ENCODE measurements at places on chromosomes 1 and 21.
A peak's percentile ranks its signal among the peaks of the same experiment; 100 is the strongest.

GRCh38 chr21:38777531-38777930 lies 28.2 kb upstream of the ETS2 start:
- DNase-seq, result no peak

DNA sequence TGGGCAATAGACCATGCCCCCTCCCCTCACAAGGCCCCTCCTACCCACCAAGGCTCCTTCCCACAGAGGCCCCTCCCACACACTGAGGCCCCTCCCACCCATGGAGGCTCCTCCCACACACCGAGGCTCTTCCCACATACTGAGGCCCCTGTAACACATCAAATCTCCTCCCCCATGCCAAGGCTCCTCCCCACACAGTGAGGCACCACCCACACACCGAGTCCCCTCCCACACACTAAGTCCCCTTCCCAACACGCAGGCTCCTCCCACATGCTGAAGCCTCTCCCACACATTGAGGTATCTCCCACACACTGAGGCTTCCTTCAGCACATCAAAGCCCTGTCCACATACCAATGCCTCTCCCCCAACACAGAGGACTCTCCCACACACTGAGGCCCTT lies 391.8 kb downstream of the CAMTA1 start:
- DNase-seq, result no peak

DNA sequence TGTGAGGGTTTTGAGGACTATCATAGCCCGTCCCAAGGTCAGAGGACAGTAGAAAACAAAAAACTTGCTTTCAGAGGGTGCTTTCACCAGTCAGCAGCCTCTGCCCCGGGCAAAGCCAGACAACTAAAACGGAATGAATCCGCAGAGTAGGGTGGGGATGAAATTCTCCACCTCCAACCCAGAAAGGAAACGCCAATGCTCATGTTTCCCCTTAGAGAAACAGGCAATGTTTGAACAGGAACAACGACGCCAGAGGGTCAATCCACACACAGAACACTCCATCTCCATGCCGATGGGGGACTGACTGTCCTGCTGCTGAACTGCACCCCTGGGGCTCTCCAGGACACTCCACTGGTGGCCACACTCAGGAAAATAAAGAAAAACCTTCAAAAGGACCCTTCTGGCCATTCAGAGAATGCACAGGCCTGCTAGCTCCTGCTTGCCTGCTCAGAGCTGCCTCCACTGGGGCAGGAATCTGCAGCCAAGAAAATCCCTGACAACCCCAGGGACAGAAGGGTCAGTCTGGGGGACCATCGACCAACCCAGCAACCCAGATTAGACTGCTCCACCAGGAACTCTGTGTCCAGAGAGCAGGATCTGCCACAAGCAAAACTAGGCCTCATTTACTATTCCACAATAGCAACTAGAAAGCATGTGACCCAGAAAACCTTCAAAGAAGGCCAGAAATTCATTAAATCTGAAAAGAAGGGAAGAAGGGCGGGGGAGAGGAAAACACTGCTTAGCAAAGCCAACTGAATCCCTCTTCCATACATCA lies 116.0 kb downstream of the TOMM20 start:
- no peak for DNase-seq

- no peak for DNase-seq
These were observed 23.3 kb downstream of the ABCB10 start for GRCh38 chr1:229535230-229535629.

GRCh38 chr1:114337417-114337816 lies 173.6 kb downstream of the TRIM33 start:
- DNase-seq, result no peak

DNA sequence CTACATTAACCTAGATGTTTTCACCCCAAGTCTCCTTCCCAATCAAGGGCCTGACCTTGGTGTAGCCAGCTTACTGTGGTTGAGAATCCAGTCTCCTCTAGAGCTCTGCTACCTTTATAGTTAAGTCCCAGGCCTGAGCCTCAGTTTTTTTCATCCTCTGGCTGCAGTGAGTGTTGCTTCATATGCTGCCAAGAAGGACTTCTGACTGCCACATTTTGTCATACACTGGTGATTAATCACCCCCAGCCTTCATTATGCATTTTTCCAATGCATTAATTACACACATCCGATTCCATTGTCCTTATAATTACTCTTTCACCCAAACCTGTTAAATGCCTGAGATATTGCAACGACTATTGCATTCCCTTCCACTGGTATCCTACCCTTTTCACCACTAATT lies 66.3 kb upstream of the FGGY start:
- no peak for DNase-seq

GRCh38 chr1:70874063-70874462 lies 173.6 kb downstream of the PTGER3 start:
- DNase-seq, result no peak

DNA sequence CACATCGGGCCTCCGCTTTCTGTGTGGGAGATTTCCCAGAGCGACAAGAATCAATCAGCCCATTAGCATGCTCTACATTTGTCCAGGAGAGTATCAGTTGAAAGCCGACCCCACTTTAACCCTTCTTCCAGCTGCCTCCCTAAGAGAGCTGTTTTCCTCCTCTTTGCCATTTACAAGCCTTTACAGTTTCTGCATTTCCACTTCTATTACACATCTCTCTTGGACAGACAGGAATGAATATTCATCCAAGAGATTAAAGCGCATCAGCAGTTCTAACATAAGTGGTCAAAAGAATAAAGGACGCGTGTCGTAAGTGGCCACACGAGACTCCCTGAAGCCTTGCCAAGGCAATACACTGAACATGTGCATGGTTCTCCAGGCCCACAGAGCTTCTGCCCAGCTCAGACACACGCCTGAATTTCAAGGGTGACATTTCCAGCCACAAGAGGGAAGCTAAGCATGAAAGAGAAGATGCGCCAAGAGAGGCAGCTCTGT lies 47.3 kb downstream of the FAM78B start:
- DNase-seq, result peak; percentile 2

DNA sequence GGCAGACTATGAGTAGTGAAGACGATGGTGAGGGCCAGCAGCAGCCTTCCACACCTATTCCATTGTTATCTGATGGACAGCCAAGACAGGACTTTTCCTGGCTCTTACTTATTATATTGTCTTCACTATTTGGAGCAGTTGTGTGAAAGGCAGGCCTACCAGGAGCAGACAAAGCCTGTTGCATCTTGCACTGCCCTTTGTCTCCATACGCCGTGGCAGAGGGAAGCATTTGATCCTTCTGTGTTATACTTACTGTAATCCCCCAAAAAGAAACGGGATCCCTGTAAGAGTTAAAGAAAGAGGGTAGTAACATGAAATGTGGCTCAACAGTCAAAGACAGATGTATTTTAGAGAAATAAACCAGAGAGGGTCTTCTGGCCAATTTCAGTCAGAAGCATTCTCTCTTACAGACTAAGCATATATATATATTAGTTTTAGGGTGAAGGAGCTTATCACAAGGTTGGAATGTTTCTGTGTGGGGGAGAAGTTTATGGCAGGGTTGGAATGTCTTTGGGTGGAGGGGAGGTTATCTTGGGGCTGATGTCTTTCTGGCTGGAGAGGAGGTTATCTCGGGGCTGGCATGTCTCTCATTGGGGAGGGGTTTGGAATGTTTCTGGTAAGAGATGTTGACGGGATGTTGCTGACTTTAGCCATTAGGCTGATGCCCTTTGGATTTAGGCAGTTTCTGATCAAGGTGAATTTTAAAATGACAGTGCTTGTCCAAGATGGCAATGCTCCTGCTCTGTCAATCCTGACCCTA lies 23.4 kb upstream of the HSD3B1 start:
- no peak for DNase-seq

GRCh38 chr1:29673228-29673500 lies 436.8 kb downstream of the PTPRU start:
- no peak for DNase-seq

- DNase-seq, result no peak
These were observed 34.2 kb downstream of the EFCAB7 start for GRCh38 chr1:63557365-63557987.

DNA sequence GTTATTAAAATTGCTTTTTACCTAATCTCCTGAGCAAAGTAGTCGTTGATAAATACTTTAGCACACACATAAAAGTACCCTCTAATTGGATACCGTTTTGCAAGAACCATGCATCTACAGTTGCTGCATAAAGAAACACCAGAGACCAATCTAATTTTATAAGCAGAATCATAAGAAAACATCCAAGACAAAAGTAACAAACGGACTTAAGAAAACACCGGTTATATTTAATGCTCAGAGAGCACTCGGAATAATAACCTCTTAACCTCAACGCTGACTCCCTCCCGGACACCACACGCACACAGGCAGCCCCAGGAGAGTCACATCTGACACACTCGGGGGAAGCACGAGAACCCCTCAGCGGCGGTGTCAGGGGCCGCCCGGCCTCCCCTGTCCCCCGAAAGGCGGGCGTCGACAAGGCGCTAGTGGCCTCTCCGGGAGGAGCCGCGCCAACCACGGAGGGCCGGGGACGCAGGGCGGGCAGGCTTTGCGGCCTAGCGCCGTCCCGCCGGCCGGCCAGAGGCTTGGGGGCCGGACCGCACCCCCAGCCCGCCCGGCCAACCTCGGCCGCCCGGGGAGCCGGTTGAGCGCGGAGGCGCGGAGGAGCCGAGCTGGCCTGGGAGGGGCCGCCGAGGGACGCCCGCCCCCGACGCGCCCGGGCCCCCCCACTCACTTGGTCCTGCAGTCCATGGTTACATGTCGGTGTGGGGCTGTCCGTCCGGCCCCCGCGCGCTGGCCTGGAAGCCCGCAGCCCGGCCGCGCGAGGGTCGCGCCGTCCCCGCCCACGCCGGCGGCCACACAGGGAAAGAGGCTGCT lies 606 bp downstream of the DENND1B start:
- no peak for DNase-seq

DNA sequence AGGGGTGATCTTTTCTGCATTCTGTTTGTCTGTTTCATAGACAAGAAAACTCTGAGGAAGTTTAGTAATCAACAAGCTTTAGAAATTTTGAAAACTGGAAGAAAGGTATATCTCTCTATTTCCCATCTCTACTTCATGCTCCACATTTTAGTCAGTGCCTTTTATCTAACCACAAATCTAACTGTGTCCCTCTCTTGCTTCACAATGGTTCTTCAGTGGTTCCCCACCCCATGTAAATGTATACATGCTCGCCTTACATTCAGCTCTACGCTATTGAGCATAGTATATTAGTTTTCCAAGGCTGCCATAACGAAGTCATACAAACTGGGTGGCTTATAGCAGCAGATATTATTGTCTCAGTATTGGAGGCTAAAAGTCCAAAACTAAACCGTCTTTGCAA lies 14.4 kb upstream of the SAMSN1 start:
- DNase-seq, result no peak

DNA sequence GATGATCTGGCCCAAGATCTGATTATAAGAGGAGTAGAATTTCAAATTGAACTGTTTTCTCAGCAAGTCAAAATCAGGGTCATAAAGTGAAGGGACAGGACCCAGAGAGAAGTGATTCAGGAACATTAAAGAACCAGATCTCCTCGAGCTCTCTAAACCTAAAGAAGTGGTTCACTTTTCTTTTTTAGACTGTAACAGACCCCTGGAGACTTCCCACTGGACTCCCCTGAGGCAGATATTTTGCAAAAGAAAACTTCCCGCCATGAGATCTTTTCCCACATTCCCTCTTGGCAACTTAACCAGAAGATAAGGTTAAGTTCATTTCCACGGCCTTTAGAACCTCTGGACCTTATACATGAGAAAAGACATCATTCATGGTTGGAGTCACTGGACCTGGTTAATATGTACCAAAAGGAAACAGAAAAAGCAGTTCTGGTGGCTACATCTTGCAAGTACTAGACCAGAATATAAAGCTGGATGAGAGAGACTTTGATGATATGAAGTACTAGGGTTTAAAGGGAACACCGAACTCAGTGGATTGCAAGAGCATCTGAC lies 1061.4 kb downstream of the MRPL39 start:
- DNase-seq, result no peak

DNA sequence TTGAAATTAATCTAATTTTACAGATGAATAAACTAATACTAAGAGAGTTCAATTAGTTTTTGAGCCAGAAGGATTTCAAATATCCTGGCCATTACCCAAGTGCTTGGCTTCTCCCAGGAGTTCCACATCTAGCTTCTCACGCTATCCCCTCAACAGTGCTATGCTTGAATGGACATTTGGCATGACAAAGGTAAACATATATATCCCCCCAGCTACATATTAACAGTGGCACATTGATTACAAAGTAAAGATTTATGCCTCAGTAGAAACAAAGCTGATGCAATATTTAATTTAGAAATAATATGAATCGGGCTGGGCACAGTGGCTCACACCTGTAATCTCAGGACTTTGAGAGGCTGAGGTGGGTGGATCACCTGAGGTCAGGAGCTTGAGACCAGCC lies 434.6 kb upstream of the PRMT6 start:
- no peak for DNase-seq

DNA sequence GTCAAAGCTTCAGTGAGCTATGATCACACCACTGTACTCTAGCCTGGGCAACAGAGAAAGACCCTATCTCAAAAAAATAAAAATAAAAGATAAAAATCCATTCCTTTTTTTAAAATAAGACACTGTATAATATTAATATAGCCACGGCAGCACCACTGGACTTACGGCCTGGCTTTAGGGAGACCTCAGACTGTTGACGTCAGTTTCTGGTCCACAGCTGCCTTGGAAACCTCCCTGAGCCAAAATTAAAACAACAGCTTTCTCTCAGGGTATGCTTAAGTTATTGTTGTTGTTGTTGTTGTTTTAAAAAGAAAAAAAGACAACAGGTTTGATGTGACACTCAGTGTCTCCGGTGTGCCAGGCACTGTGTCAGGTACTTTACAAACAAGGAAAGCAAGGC lies 42.0 kb downstream of the CAPZB start:
- DNase-seq, result no peak

- no peak for DNase-seq
These were observed 25.6 kb downstream of the SAMSN1 start for GRCh38 chr21:14520535-14520934.

DNA sequence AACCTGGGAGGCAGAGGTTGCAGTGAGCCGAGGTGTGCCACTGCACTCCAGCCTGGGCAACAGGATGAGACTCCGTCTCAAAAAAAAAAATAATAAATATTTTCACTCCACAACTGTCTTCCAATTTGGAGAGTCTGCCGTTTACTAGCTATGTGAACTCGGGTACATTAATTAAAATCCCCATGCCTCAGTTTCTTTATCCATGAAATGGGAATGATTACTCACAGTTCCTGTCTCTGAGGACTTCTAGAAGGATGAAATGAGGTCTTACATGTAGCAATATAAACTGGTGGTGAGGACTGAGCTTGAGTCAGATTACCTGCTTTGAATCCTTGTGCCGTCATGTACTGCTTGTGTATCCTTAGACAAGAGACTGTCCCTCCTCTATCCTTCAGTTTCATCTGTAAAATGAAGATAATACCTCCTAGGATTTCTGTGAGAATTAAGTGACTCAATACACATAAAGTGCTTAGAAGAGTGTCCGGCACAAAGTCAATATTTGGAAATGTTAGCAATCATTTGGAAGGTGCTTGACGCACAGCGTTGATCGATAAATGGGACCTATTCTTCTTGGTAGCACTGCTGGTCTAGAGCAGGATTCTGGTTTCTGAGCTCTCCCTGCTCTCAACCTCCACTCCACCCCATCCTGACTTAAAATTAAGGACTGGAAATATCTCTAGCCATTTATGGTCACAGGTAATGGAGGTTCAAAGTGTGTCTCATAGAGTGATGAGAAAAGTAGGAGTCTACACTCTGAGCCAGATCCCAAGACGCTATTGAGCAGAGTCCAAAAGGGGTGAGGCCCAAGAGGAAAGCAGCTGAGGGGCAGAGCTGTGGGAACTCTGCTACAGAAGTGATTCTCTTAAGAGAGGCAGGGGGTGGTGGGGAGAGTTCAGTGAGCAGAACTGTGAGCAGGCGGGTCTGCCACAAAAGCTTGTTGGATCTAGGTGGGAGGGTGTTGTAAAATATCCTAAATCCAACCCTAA lies 11.6 kb upstream of the DDI2 start:
- DNase-seq, result no peak
